ENCODE measurements at places on chromosomes 11 and 22.
A peak's percentile ranks its signal among the peaks of the same experiment; 100 is the strongest.

- DNase-seq, result no peak
Measured at GRCh38 chr22:35155403-35156025, 89.6 kb downstream of the ISX start.

GRCh38 chr11:126146454-126147192 is 64.8 kb downstream of the RPUSD4 start:
- no peak for DNase-seq

DNA sequence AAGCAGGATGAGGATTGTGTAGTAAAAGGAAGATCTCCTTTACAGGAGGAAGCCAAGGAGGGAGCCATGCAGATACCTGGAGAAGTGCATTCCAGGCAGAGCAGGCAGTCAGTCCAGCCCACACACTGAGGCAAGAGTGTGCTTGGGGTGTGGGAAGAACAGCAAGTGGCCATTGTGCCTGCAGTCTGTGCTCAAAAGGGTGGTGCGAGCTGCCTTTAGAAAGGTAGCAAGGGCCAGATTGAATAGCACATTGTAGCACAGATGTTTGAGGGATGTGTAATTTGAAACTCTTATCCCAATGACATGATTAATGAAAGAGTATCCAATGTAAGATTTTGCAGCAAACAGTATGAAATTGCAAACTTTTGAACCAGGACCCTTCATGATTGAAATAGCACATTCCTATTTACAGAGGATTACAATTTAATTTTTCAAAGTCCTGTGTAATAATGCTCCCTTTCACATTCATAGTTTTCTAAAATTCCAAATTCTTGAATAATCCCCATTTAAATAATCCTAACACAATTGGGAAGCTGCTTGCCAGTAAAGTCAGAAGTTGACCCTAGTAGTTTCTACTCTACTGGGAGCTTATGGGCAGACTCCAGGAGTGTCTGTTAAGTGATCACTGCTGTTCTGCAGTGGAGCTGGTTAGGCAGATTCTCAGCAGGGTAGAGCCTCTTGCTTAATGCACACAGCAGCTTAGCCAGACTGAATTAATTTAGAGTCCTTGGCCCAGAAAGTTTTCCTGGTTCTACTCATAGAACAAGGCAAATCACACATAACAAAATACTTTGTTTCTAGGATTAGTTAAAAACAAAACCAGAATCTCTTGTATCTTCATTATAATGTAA is 78.1 kb downstream of the CYB5R2 start:
- no peak for DNase-seq

- DNase-seq, result no peak
Measured at GRCh38 chr11:88553204-88553603, 215.7 kb upstream of the CTSC start.

DNA sequence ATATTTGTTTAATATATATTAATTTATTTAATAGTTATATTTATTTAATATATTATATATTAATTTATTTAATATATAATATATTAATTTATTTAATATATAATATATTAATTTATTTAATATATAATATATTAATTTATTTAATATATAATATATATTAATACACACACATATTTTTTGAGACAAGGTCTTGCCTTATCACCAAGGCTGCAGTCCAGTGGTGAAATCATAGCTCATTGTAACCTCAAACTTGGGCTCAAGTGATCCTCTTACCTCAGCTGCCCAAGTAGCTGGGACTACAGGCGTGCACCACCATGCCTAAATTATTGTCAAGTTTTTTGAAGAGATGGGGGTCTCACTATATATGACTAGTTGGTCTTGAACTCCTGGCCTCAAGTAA is 51.4 kb upstream of the DDI1 start:
- DNase-seq, result no peak

DNA sequence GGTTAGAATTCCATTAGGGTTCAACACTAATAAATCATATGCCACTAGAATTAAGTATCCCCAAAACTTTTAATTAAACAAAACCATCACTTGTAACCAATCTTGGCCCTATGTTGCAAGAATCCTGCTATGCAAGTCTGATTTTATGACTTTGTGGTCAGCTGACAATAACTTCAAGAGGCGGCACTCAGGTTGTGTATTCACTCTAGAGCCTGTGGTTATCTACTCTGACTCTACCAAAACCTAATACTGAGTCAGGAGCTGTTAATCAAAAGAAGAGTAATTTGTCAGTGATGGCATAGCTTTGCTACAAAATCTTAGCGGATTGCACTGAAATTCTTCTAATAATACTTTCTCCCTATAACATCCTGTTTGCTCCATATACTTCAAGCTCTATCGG is 253.7 kb downstream of the AASDHPPT start:
- no peak for DNase-seq

DNA sequence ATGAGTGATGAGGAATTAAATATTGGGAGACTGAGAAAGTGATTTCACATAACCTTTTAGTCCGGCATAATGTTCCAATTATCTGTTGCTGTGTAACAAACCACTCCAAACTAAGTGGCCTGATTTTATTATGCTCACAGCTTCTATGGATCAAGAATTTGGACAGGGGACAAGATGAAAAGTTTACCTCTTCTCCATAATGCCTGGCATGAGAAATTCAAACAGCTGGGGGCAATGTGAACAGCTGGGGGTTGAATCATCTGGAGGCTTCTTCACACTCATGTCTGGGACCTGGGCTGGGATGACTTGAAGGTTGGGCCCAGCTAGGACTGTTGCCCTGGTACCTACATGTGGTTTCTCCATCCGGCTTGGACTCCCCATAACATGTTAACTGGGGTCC is 99.4 kb upstream of the DRD2 start:
- DNase-seq, result no peak

- no peak for DNase-seq
Measured at GRCh38 chr11:61828629-61829407, 718 bp downstream of the FADS2 start.

DNA sequence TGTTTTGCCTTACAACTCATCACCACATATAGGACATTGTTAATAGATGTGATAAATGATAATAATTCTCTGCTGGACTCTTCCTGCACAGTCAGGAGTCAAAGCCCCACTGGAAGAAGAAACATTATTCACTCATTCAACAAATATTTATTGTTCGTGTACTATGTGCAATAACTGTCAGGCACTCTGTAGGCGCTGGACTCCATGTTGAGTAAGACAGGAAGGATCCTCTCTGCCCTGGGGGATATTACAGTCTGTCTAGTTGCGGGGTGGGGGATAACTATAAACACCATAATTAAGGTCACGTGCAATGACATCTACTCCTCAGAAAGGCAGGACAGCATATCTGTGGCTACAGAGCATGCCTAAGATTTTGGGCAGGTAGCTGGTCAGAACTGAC is 281.1 kb downstream of the FAT3 start:
- no peak for DNase-seq

DNA sequence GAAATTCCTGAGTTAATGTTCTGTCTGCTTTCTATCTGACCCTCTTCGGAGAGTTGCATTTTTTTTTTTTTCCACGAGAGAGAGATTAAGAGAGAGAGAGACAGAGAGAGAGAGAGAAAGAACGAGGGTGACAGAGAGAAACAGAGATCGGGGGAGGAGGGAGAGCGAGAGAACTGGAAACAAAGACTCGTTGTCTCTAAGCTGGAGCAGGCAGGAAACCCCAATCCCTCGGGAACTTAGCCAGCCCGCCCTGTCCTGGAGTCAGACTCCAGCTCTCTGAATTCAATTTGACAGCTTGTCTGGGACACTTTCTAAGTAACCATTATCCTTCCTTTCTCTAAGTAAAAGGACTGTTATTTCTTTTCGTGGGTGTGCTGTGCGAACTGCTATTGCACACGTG is 76.9 kb downstream of the KCNJ1 start:
- no peak for DNase-seq

DNA sequence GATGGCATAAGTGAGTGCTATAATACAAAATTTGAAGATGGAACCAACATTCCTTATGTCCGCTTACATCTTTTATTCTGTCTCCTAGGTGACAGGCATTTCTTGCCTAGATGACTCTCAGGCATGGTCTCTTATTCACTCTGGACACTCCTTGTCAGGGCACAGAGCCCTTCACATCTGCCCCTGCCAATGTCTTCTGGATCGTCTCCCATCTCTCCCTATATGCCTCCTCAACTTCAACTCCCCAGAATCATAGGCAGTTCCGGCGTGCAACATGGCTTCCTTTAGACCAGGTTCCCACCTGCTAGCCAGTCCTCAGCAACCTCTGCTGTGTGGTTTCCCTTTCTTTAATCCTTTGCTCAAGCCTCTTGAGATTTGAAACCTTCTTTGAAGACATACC is 300.9 kb downstream of the TENM4 start:
- DNase-seq, result no peak

DNA sequence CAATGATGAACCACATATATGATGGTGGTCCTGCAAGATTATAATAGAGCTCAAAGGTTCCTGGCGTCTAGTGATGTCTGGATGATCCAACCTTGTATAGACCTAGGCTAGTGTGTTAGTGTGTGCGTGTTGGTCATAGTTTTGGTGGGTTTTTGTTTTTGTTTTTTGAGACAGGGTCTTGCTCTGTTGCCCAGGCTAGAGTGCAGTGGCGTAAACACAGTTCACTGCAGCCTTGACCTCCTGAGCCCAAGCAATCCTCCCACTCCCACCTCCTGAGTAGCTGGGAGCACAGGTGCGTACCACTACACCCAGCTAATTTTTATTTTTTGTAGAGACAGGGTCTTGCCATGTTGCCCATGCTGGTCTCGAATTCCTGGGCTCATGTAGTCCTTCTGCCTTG is 9.4 kb downstream of the CASTOR1 start:
- no peak for DNase-seq

DNA sequence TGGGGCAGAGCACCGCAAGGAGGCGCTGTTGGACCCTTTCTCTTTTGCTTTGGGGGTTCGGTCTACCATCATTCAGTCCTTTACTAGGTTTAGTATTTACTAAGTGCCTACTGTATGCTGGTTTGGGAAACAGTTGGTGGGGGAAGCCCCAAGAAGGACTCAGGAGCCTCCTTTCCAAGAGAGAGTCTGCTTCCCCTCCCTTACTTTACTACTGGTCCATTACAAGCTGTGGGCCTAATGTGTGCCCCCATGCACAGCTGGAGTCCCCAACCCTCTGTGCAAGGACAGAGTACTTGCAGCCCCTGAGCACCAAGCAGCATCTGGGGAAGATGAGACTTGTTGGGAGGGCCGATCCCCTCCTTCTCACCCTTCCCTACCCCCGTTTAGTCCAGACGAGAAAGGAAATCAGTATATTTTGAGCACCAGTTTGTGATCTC is 876 bp upstream of the UBE2L6 start:
- peak; percentile 71 for DNase-seq

DNA sequence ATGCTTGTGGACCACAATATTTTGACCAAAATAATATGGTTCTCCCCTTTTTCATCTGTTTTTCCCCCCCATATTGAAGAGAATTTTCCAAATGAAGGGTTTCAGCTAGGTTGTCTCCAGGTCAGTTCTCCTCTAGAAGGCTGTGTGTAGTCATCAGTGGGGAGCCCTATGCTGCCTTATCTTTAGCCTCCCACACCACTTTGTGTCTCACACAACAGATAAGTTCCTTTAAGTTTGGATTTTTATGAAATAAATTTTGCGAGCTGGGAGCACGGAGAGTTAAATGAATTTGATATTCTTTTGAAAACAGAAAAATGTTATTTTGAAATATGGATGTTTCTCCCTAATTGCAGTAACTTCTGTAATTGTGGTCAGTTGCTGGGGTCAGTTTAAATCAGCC is 28.9 kb downstream of the PAX6 start:
- DNase-seq, result no peak

GRCh38 chr11:134921938-134922337 is 509.9 kb upstream of the B3GAT1 start:
- DNase-seq, result no peak

DNA sequence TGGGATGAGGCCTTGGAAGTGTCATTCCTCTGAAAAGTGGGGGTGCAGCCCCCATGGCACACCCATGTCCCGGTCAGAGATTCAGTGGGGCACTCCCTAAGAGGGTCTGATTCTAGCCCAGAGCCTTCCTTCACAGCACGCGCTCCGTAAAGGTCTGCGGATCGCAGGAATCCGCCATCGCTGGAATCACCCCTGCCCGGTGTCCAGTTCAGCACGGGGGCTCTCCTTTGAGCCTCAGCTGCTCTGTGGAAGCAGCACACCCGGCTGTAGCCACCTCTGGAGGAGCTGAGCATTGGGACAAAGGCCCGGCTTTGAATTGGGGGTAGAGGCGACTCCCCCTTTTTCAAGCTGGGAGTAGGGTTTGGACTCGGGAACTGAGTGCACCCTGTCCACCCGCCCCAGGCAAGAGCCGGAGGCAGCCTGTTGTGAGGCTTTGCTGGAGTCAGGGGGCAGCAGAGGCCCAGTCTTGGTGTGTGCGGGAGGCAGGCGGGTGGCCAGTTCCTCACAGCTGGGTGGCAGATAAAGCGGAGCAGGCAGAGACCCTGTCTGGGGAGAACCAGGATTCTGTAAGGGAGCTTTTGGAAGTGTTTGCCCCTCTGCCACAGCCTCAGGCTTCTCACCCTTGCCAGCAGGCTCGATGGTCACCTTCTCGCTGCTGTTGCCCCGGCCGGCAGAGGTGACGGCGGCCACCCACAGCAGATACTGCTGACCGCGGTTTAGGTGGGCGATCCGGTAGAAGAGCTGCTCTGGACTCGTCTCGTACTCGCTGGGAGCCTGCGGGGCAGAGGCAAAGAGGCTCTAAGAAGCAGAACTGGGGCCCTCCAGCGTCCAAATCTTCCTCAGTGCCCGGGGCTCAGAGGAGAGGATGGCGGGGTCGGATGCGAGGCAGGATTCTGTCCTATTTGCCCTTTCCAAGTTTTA is 115.9 kb downstream of the CEP164 start:
- DNase-seq, result peak; percentile 39

- DNase-seq, result no peak
Measured at GRCh38 chr22:20567993-20568417, 60.6 kb downstream of the MED15 start.

GRCh38 chr22:27152033-27152432 is 494.6 kb downstream of the MIAT start:
- no peak for DNase-seq

- no peak for DNase-seq
Measured at GRCh38 chr11:8527939-8528338, 66.1 kb downstream of the STK33 start.

- no peak for DNase-seq
Measured at GRCh38 chr22:32723643-32724042, 77.9 kb upstream of the TIMP3 start.

DNA sequence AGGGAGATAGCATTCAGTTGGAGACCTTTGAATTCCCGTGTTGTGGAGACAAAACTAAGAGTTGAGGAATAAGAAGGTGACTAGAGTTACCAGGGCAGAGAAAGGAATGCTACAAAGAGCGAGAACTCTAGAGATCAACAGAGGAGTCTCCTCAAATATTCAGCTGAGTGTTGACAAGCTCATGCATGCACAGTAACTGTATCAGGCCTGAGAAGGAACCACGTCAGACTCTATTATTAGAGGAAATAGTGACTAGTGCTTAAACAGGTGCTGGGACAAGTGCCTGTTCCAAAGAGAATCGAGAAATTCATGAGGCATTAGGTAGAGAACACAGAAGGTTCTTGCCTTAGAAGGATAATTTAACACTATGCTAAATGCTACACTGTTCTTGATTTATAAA is 333.8 kb upstream of the CHORDC1 start:
- no peak for DNase-seq
